ENCODE measurements at places on chromosomes 11 and 22.

DNA sequence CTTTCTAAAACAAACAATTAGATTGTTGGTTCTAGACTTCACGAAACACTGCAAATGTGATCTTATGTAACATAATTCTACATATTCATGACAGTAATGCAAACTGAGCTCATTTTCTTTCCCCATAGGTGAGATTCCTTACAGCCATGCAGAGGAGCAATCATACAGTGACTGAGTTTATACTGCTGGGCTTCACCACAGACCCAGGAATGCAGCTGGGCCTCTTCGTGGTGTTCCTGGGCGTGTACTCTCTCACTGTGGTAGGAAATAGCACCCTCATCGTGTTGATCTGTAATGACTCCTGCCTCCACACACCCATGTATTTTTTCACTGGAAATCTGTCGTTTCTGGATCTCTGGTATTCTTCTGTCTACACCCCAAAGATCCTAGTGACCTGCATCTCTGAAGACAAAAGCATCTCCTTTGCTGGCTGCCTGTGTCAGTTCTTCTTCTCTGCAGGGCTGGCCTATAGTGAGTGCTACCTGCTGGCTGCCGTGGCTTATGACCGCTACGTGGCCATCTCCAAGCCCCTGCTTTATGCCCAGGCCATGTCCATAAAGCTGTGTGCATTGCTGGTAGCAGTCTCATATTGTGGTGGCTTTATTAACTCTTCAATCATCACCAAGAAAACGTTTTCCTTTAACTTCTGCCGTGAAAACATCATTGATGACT, 1.5 kb downstream of the OR9G1 start:
- no peak for DNase-seq

DNA sequence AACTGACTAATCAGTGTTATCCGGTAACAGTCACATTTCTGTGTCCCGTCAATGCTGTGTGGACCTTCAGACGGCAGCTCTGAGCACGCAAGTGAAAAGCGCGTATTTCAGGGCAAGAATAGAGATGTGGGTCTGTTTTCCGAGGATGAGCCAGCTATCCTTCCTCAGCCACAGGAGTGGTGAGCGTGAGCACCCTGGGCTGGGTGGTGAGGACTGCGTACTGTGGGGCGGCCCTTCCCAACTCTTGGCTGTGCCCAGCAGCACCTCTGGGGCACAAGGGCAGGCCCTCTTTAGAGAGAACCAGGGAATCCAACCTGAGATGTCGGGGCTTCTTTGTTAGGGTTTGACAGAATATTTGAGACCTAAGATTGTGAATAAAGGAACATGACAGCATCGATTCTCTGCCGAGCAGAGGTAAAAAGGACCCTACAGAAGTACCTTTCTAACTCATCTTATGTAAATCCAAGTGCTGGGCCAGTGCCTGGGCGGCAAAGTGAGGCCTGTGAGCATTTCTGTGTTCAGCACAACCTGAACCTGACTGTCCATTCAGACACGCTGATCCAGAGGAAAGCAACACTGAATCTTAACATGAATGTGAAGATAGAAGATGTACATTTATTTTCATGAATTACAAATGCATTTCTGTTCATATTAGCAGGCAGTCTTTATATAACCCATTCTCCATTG, 26.5 kb upstream of the YPEL1 start:
- DNase-seq: no peak

GRCh38 chr11:14775897-14776296, 116.1 kb downstream of the CYP2R1 start:
- no peak for DNase-seq

GRCh38 chr11:122895563-122895962, 13.0 kb downstream of the JHY start:
- DNase-seq: no peak

GRCh38 chr11:115548878-115549528, 44.8 kb upstream of the CADM1 start:
- no peak for DNase-seq

DNA sequence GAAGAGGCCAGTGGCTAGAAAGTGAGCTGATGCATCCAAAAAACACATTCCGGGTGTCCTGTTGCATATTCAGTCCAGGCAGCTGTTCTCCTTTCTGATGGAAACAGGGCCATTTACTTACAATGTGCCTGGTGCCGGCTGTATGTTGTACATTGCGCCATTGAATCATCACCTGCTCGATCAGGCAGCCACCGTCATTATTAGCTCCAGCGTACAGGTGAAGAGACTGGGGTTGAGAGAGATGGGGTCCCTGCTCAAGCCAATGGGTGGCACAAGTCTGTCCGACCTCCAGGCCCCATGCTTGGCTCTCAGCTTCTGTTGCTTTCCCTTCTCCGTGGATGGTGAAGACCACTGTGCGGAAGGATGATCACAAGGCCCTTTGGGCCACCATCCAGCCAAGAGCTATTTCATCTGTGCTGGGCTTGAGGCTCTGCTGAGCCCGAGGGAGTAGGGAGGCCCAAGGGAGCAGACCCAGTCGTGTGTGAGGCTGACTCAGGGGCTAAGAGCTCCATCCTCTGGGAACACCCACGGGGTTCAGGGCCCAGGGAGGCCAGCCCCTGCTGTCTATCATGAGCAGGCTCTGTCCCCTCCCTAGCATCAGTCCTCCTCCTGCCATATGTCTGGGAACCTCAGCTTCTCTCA, 20.7 kb upstream of the EMID1 start:
- DNase-seq: no peak

GRCh38 chr11:10488934-10489691, 34.0 kb downstream of the AMPD3 start:
- DNase-seq: no peak

- no peak for DNase-seq
Observed at GRCh38 chr11:65953471-65953870, 8.1 kb upstream of the SART1 start.
